ENCODE measurements at places on chromosomes 11 and 22.
A peak's percentile ranks its signal among the peaks of the same experiment; 100 is the strongest.

DNA sequence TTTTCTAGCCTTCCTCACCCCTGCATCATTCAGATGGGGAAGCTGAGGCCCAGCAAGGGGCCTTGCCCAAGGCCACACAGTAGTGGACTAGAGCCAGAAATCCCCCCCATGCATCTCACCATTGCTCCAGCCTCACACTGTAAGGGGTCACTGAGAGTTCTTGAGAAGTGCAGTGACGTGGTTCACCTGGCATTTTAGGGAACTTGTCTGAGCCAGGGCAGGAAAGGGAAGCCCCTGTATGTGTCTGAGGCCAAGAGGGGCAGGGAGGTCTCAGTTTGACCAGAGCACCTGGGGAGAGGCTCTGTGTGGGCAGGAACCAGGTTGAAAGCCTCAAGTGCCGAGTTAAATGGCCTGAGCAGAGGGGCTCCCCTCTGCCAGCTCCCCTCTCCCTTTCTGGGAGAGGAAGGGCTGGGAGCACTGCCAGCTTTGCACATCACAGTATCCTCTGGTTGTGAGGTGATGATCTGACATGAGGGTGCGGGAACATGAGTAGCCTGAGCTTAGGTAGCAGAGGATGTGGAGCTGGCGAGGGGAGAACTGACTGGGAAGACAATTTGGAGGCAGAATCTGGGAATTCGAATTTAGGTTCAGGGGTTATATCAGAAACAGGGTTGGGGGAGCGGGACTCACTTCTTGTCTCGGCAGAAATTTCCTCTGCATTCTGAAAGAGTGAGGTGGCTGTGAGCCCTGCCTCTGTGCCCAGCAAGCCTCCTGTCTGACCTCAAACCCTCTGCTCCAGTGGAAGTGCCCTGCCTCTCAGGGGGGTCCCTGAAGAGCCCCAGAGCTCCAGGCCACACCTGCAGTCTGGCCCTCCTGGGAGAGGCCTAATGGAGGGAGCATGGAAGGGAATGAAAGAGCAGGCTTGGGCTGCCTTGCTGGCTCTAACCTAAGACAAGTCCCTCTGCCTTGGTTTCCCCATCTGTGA lies 14.6 kb downstream of the ARHGEF17 start:
- no peak for DNase-seq

DNA sequence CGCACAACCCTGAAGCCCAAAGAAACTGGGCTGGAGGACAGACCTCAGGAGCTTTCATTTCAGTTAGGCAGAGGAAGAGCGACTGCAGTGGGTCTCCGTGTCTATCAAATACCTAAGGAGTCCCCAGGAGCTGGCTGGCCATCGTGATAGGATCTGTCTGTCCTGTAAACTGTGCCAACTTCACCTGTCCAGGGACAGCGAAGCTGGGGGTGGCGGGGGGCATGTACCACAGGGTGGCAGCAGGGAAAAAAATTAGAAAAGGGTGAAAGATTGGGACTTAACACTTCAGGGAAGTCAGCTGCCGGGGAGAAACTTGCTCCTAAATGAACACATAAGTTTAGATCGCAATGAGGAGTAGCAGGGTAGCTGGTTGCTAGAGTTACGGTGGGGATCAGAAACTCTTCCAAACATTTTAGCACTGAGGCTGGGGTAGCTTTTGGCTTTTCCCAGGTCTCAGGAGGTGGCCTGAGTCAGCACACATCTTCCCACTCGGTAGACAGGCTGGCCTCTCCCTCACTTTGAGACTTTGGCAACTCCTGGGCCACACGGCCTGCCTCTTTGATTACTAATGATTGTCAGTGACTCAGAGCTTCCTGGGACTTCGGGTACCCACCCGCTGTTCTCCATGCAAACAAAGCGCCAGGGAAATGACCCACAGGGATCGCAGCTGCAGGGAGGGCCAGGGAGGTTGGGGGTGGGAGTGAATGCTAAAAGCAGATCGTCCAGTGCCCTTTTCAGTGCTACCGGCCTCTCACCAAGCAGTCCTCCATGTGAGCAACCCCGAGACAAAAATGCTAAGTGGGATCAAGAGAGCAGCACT lies 2.9 kb upstream of the MTFP1 start:
- DNase-seq, result peak; percentile 61

GRCh38 chr11:66186470-66186869 lies 82.0 kb upstream of the RAB1B start:
- no peak for DNase-seq

DNA sequence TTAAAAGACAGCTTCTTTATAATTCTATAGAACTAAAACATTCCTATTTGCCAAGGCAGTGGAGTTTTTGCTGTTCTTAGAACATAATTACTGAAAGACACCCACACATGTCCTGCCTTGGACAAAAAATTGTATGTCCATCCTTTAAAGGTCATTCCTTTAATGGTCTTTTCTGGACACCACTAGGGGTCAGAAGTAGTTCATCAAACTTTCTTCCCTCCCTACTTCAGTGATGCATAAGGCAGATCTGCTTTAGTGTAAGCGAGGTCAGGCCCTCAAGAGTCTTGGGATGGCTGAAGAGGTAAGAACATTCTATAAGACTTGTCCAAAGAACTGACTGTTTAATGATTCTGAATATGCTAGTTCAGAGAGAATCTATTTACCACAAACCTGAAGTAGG lies 4.3 kb upstream of the OR51V1 start:
- peak; percentile 54 for DNase-seq

DNA sequence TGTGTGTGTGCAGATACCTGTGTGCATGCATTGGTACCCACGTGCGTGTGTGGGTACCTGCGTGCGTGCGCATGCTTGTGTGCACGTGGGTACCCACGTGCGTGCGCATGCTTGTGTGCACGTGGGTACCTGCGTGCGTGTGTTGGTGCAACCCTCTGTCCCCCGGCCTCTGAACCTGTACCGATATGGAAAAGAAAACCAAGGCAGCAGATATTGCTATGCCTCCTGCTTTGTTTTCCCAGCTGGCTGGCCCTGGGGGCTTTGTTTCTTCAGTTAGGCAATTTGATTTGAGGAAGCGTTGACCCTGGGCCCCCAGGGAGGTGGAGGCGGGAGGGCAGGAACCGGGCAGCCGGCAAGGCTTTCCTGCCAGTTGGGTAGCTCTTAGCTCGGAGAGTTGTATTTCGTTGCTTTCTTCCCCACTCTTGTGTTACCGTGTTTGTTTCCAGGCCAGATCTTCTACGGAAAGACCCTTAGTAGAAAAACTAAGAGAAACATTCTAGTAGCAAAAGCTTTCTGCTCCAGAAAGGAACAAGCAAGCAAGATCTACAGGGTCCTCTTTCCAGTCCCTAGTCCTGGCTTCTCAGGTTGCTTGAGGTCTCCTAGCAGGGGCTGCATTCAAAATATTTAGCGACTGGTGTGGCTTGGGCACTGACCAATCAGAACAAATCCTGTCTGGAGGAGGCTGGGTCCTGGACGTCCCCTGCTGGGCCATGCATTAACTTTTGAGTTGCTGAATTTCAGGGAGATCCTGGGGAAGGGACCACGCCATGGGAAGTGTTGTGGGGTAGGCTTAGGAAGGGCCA lies 26.3 kb upstream of the SORL1-AS1 start:
- no peak for DNase-seq

DNA sequence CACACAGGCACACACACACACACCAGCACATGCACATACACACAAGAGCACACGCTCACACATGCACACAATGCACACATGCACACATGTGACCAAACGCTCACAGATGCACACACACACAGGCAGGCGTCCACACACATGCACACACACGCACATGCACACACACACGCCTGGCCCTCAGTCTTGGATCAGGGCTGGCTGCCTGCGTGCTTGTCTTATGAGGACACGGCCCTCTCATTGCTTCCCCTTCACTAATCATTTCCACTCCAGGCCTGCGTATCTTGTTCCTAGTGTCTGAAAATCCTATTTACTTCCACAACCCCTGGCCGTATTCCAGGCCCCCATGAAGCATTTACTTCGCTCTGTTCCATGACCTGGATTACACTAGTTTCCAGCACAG lies 740.5 kb downstream of the BRD1 start:
- DNase-seq, result no peak

GRCh38 chr22:49923445-49923844 lies 5.0 kb downstream of the CRELD2 start:
- no peak for DNase-seq

DNA sequence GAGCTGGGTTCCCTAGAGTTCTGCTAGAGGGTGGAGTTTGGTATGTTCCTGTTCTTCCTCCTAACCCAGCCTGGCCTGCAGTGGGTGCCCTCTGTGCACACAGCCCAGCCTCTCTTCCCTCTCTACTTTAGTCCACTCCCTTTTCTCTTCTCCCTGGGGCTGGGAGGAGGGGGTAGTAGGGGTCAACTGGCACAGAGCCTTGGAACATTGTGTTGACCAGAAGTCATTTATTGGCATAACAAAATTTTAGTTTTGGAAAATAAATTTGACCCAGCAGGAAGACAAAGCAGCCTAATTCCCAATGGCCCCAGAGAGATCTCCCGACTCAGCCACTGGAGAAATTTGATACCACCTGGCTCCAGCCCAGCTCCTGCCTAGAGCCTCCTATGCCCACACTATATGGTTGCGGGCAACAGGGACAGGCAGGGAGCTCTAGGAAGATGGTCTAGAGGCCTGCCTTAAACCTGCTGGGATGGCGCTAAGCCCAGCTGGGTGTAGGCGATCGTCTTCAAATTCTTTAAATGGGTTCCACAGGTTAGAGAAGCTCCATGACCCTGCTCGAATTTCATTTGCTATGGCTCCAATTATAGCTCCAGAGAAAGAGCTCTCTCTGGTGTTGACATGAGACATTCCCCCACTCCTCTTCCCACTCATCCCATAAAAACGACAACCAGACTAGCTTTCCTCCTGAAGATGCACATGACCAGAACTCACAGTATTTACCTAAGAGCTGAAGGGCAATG lies 9.9 kb downstream of the PCSK7 start:
- DNase-seq, result peak; percentile 84

GRCh38 chr11:88304352-88304751 lies 33.2 kb downstream of the CTSC start:
- no peak for DNase-seq

DNA sequence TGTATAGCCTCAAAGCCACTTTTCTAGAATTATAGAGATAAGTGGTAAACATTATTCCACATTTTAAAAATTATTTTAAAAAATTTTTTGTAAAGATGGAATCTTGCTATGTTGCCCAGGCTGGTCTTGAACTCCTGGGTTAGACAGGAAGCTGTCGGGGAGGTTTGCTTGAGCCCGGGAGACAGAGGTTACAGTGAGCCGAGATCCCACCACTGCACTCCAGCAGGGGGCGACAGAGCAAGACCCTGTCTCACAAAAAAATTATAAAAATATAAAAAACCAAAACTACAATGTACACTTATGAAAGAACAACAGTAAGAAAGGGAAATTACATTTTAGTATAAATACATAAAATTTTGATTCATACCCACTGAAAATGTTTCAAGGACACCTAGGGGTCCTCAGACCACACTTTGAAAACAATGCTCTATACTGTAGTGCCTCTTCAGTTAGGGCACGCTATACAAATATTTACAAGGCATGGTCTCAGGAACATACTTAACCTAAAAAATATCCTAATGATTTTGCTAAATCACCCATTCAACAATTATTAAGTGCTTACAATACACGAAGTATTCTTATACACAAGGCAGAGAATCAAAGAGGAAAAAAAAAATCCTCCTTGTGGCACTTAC lies 111.2 kb downstream of the MRTFA start:
- DNase-seq, result peak; percentile 46

- DNase-seq, result no peak
Observed at GRCh38 chr11:85724748-85725465, 38.9 kb upstream of the CCDC89 start.

DNA sequence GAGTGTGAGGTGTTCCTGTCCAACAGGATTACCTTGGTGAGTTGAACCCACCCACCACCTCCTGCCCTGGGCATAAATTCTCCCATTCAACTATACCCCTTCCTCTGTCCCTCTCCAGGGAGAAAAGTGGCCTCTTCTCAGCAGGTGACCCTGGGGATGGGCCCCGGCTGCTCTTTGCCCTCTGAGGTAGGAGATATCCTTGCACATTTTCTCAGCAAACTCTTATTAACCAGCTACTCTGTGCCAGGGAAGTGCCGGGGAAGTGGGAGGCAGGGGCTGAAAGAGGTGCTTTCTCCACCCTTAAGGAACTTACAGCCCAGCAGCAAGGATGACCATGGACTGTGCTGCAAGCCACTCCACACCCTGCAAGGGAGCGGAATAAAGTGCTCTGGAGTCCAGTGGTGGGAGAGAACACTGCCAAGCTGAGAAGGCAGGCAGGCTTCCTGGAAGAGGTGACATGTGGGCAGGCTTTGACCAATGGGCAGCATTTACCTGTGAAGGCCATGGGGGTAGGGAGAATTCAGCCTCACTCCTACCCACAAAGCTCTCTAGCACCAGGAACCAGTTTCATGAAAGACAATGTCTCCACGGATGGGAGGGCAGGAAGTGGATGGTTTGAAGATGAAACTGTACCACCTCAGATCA lies 21.9 kb upstream of the OAF start:
- no peak for DNase-seq

DNA sequence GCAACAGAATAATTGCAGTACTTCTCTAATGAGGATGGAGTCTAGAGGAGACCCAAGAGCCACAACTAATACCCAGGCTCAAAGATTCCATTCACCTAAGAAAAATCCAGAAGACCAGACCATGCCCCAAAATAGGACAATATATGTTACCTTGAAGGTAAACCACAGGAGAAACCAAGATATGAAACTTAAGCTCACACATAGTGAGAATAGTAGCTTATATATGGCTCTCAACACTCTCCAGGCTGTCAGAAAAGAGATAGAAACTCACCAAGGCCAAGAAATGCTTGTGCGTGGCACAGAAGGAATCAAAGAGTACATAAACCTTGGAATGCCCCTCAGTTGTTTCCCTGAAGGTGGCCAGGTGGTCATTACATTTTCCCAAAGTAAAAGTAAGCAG lies 9.1 kb downstream of the FAM111A start:
- DNase-seq, result no peak

DNA sequence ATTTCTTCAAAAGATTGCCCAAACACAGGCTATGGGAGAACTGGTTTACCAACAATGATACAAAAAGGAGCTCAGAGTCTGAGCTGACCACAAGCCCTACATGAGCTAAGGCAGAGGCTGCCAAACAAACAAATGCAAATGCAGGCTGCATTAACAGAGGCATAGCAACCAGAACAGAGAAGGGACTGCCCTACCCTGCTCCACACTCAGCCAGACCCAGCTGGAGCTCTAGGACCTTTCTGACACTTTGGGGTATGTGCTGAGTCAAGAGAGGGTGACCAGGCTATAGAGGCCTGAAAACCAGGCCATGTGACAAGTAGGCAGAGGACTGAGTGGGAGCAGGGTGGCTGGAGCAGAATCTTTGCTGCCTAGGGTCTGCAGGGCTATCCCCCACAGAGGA lies 17.8 kb upstream of the P2RY2 start:
- DNase-seq, result no peak

GRCh38 chr22:49317369-49317768 lies 510.3 kb downstream of the BRD1 start:
- DNase-seq, result no peak

DNA sequence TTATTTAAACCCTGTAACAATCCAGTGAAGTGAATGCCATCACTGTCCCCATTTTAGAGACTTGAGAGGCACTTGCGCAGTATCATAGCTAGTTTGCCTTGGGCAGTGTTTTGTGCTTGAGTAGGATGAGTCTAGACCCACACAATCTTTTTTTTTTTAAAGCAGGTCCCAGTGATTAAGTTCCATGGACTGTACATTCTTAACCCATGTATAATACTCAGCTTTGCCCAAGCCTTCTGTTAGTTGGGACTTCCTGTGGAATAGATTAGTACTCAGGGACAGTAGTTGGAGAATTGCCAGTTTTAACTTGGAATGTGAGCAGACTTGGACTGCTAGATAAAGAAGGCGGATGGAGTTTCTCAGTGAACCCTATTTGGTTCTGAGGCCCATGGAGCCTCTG lies 108.6 kb upstream of the RASSF10 start:
- DNase-seq, result no peak

Data from SJCRH30 (cell line).